ENCODE measurements at places on chromosomes 12 and 14.

DNA sequence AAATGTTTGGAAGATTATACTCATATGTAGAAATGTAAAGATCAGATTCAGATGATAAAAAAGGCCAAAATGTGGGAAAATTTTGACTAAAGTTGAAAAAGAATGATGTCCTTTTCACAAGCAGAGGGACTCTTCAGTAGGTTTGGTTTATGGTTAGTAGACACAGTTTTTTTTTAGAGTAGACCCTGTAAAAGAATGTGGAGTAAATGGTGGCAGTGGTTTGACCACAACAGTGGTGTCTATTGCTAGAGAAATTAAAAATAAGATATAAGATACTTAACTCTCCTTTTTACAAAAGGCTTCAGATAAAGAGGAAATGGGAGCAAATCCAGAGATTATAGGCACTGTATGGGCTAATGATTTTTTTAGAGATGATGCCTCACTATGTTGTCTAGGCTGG, 21.8 kb downstream of the RAP1B start:
- DNase-seq = no peak

GRCh38 chr14:68232300-68233055, 412.9 kb downstream of the RAD51B start:
- peak; percentile 22 for DNase-seq

- DNase-seq = no peak
Observed at GRCh38 chr14:32710231-32710671, 228.4 kb upstream of the NPAS3 start.

DNA sequence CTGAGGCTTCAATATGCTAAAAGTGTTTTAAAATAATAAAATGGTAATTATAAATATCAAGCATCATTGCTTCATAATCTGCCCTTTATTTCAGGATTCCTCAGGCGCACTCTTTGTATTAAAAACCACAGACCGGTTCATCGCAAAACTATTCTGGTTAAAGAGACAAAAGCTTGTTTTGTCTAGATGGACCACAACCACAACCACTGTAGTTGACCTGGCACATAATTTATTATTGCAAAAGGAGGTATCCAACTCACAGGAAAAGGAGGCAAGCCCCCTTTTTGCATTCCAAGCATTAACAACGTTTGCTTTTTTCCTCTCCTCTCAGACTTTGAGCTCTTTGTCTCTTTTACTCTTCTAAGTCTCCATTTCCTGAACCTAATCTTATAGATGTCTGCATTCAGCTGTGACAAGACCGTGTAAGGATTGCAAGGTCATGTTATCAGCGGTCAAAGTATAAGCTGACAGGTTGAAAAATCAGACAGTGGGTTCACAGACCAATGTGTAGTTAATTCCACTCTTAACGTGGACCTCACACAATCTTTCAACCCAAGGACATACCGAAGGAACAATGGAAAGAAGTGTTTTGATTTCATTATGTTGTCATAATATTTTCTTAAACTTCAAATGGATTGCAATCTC, 1057.6 kb downstream of the GALC start:
- no peak for DNase-seq

GRCh38 chr14:75609116-75609515, 30.7 kb downstream of the FLVCR2 start:
- DNase-seq = no peak

DNA sequence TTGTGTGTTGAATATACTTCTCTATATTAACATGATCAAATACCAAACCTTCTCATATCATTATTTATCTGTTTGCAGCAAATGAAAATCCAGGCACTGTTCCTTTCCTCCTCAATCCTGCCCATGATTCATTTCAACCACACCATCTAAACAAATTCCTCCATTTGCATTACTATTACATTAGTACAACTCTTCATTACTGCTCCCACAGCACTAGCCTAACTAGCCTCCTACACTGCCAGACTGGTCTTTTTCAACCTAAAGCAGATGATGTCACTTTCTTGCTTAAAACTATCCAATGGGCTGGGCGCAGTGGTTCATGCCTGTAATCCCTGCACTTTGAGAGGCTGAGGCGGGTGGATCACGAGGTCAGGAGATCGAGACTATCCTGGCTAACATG, 117.3 kb upstream of the MYF6 start:
- no peak for DNase-seq

DNA sequence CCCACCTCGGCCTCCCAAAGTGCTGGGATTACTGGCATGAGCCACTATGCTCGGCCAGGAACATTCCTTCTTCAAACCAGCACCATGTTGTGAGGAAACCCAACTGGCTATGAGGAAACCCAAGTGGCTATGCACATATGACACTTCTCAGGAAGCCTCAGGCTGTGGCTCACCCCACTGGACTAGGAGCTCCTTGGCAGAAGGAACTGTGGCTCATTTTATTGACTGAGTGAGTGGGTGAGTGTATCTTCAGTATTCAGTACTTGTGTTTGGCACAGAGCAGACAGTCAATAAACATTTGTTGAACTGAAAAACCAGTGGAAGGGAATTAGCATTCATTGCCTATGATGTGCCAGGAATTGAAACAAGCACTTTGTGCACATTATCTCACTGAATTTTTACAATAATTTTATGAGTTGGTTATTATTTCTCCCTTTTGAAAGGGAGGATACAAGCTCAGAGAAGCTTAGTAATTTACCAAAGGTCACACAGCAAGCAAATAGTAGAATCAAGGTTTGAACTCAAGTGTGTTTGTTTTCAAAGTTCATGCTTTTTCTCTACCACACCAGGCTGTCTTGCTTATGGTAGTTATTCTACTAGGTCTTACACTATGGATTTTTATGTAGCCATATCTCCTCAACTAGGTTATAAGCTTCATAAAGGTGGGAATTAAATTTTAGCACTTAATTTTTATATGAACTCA, 121.6 kb downstream of the VEZT start:
- DNase-seq = no peak

DNA sequence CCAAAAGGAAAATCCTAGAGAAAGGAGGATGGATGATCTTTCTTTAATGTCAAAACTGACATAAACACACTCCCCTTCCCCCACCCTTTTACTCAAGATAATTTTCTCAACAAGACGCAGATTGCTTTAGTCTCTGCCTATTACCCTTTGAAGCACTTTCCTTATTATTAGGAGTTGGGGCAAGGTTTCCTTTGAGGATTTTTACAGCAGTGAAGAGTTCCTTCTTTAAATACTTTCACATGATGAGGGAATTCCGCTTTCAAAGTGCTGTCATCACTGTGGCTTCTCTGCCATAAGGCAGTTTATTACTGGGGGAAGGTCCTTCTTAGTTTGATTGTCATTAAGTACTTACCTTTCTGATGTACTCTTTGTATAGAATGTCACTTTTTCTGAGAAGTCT, 172.1 kb downstream of the MSRB3 start:
- no peak for DNase-seq
